ENCODE measurements at places on chromosomes 6 and 20. TPM values are rescaled to one million over a fixed set of nuclear protein-coding genes. Genes with fewer than 3 reads are reported as not detected.

GRCh38 chr6:1502041-1502440 is 107.7 kb upstream of the FOXC1 start:
- no peaks in the 10 kb centered on the region for H3K4me1 ChIP-seq
- H3K27ac ChIP-seq, result no peak overlapping the region
- no peak for DNase-seq
- H3K36me3 ChIP-seq, result no peaks in the 10 kb centered on the region

- no peak overlapping the region for H3K4me3 ChIP-seq
- DNase-seq, result no peak
- H3K4me1 ChIP-seq, result no peaks in the 10 kb centered on the region
- H3K27me3 ChIP-seq, result no peaks in the 10 kb centered on the region
- H3K36me3 ChIP-seq, result peaks cover 42% of the 10 kb centered on the region
- no peak overlapping the region for H3K27ac ChIP-seq
Measured at GRCh38 chr6:52534966-52535390, 41.9 kb downstream of the TRAM2 start.

GRCh38 chr6:135870722-135871121 is 19.2 kb downstream of the PDE7B start:
- H3K27ac ChIP-seq, result no peak overlapping the region
- no peak for DNase-seq
- no peaks in the 10 kb centered on the region for H3K27me3 ChIP-seq
- no peaks in the 10 kb centered on the region for H3K36me3 ChIP-seq
- no peaks in the 10 kb centered on the region for H3K4me1 ChIP-seq
- no peak overlapping the region for H3K4me3 ChIP-seq

GRCh38 chr6:155419161-155419560 is 36.5 kb downstream of the NOX3 start:
- DNase-seq, result no peak
- no peaks in the 10 kb centered on the region for H3K27me3 ChIP-seq
- H3K36me3 ChIP-seq, result no peaks in the 10 kb centered on the region

DNA sequence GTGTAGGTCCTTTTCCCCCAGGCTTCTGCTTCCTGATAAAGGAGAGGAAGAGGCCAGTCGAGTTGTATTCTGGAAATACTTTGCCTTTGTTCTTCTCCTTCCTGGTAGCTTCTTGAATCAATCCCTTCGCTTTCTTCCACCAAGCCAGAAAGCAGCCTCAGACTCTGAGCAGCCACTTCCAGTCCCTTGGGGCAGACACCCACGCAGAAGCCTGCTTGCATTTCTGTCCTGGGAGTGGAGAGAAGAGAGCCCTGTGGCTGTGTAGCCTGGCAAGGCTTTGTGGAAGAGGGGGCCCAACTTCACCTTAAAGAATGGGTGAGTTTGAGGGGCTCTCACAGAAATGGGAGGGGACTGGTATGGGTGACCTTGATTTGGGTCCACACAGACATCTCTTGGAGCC is 211.0 kb upstream of the SSTR4 start:
- H3K36me3 ChIP-seq, result no peaks in the 10 kb centered on the region
- no peak for DNase-seq
- no peak overlapping the region for H3K4me3 ChIP-seq
- H3K4me1 ChIP-seq, result no peaks in the 10 kb centered on the region

DNA sequence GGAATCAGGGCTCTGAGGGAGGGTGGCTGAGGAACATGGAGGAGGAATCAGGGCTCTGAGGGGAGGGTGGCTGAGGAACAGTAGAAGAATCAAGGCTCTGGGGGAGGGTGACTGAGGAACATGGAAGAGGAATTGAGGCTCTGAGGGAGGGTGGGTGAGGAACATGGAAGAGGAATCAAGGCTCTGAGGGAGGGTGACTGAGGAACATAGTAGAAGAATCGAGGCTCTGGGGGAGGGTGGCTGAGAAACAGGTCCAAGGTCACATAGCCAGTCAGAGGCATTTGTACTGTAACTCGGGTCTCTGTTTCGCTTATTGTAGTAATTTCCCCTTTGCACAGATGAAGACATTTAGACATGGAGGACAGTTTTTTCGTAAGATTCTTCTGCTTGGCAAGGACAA is 164.8 kb downstream of the SOBP start:
- no peak overlapping the region for H3K4me3 ChIP-seq
- H3K4me1 ChIP-seq, result no peaks in the 10 kb centered on the region
- H3K36me3 ChIP-seq, result no peaks in the 10 kb centered on the region
- no peak overlapping the region for H3K27ac ChIP-seq
- H3K27me3 ChIP-seq, result no peaks in the 10 kb centered on the region

- no peak for DNase-seq
- H3K4me1 ChIP-seq, result no peaks in the 10 kb centered on the region
- no peak overlapping the region for H3K4me3 ChIP-seq
- no peaks in the 10 kb centered on the region for H3K36me3 ChIP-seq
- no peak overlapping the region for H3K27ac ChIP-seq
Measured at GRCh38 chr6:136611746-136612145, 61.5 kb upstream of the MAP7 start.

DNA sequence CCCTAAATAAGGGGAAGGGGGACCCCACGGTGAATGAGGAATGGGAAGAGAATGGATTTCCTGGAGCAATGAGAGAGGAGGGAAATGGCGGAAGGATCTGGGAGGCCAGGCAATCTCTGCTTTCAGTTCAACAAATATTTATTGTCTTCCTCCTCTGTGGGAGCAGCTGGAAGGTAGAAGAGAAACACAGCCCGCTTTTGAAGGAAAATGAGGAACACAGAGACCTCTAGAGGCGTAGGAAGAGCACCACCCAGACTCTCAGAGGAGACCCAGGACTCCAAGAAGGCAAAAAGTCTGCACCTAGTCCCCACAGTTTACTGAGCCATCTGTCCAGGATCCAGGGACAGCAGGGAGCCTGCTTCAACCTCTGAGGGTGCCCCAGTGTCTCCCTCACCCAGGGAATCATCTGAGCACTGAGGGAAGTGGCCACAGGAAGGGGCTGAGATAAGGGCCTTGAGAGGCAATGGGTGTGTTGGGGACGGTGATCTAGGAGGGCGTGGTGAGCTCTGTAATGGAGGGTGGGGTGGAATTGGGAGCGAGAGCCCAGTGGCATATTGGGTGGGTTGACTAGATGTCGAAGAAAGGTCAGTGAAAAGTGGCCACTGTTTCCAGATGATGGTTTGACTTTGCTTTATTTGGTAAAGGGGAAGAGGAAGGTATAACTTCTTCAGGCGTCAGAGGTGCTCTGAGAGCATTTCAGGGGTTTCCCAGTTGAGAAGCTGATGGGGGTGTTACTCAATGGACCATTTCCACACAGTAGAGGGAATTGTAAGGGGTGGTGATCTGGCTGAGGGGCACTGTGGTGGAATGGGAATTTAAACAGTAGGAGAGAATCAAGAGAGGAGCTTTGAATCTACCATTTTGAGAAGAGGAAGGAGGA is 610 bp downstream of the PSORS1C1 start:
- H3K4me1 ChIP-seq, result no peaks in the 10 kb centered on the region
- no peak overlapping the region for H3K4me3 ChIP-seq
- H3K27ac ChIP-seq, result no peak overlapping the region
- H3K27me3 ChIP-seq, result peaks cover 44% of the 10 kb centered on the region
- DNase-seq, result no peak

DNA sequence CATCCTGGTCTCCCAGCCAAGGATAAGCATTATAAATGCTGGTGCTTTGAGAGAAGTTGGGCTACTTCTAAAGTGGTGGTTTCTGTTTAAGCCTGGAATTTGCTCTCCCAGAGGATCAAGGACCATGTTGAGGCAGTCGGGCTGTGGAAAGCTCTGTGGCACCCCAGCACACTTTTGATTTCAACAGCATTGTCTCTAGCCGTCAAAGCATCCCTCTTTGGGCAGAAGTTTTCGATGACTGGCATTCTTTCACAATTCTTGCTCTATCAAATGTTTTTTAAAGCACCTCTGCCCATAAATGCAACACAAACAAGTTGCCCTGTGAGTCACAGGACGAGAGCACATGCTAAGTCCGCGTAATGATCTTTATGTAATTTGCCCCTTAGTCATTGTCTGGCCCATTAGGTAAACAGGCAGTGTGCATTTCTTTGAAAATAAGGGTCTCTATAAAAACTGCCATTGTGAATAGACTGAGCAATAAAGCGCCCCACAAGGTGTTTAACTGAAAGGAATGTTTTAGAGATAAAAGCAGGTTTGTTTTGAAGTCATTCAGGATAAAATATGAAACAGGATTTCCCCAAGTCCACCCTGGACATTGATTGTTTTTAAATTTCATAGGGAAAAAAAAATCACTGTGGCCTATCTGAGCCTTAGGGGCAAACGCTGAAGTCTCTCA is 44.7 kb upstream of the FOXQ1 start:
- no peaks in the 10 kb centered on the region for H3K27me3 ChIP-seq
- H3K36me3 ChIP-seq, result no peaks in the 10 kb centered on the region
- H3K27ac ChIP-seq, result no peak overlapping the region
- no peak overlapping the region for H3K4me3 ChIP-seq

GRCh38 chr6:155943635-155944034 is 488.0 kb upstream of the NOX3 start:
- no peak overlapping the region for H3K4me3 ChIP-seq
- H3K4me1 ChIP-seq, result no peaks in the 10 kb centered on the region
- no peak for DNase-seq

Gene TSPO2
- 2.3 TPM for polyA plus RNA-seq

DNA sequence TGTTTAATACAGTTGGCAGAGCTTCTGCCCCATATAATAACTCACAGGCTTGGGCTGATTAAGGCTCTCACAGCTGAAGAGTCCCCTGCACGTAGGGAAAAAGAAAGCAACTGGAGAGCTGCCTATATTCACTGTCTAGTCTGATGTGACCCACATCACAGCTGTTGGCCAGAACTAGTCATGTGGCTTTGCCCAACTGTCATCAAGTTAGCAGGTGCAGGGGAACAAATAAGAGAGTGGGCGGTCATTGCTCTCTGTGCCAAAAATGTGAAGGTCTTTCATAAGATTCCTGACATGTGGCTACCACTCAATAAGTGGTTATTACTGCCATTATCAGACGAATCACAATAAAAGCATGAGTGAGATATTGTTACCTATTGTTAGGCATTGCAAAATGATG is 665.2 kb downstream of the DOK5 start:
- H3K36me3 ChIP-seq, result no peaks in the 10 kb centered on the region
- no peak overlapping the region for H3K4me3 ChIP-seq
- no peak overlapping the region for H3K27ac ChIP-seq
- no peaks in the 10 kb centered on the region for H3K4me1 ChIP-seq
- no peak for DNase-seq

GRCh38 chr6:163984124-163984936 is 569.8 kb downstream of the QKI start:
- no peak overlapping the region for H3K27ac ChIP-seq
- no peaks in the 10 kb centered on the region for H3K4me1 ChIP-seq
- H3K4me3 ChIP-seq, result no peak overlapping the region
- DNase-seq, result no peak
- no peaks in the 10 kb centered on the region for H3K36me3 ChIP-seq

DNA sequence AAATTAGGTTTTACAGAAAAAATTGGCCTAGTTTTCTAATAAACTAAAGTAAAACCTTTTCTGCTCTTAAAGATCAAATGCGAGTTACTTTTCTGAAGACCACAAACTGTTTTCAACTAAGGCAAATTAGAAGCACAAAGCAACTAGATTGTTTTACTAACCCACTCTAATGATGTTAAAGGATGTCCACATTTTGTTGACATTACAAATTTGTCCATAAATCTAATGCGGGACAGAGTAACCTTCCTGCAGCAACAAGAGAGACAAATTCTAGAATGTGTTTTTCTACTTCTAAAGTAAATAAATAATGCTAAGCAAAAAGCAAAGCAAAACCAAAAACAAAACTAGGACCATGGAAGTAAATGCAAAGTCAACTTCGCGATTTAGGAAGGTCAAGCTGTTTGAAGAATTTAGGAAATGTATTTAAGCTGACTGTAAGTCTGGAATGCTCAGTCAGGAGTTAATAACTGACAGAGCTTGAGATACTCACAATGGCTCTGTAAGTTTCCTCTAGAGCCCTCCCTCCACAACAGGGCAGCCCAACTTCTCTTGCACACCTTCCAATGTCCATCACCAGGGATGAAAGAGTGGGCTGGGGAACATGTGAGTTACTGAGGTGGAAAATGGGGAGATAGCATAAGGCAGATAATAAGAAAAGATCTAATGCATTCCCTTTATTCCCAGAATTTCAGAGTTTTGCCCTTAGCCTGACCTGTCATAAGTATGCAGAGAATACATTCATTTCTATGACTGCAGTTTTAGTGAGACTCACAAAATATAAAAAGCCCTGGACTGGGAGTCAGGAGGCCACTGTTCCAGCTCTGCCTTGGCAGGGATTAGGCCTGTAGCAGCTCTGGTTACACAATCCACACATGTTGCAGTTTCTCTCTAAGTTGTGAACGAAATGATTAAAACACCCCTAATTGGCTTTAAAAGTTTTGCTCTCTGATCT is 158.8 kb downstream of the FOXA2 start:
- H3K4me1 ChIP-seq, result peaks cover 5% of the 10 kb centered on the region
- no peak overlapping the region for H3K27ac ChIP-seq
- H3K27me3 ChIP-seq, result no peaks in the 10 kb centered on the region
- H3K4me3 ChIP-seq, result no peak overlapping the region

- no peaks in the 10 kb centered on the region for H3K27me3 ChIP-seq
- H3K27ac ChIP-seq, result peak within 1 kb of the TSS; percentile 8
- peaks cover 14% of the 10 kb centered on the region for H3K36me3 ChIP-seq
- H3K4me3 ChIP-seq, result peak within 1 kb of the TSS; percentile 76
Measured at GRCh38 chr6:41779788-41780550, at the start of gene FRS3. Gene FRS3 (minus strand): TSS chr6:41779900. CDS start chr6:41776987, 2,913 bp downstream.

Gene ACOT8
- 26.5 TPM for polyA plus RNA-seq

Gene KCNQ5
- polyA plus RNA-seq, result 3.4 TPM

DNA sequence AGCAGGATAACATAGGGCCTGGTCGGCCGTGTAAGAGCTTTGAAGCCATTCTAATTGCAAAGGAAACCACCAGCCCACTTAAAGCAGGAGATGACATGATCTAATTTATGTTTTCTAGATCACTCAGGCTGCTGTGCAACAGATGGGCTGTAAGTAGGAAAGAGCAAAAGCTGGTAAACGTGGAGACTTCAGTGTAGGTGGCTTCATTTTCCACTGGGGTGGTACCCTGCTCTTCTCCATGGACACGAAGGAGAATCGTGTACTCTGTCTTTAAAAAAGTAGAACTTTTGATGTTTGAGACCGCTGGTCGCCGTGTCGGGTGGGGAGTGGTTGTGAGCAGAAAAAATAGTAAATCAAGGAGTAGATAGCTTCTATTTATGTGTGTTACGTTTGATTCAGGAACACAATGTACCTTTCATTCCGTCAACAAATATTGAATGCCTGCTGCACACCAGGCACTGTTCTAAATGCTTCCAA is 6.4 kb downstream of the CASS4 start:
- H3K4me3 ChIP-seq, result no peak overlapping the region
- peaks cover 3% of the 10 kb centered on the region for H3K36me3 ChIP-seq
- H3K27ac ChIP-seq, result no peak overlapping the region
- no peaks in the 10 kb centered on the region for H3K27me3 ChIP-seq
- H3K4me1 ChIP-seq, result no peaks in the 10 kb centered on the region

Gene ULBP2
- 0.09 TPM for polyA plus RNA-seq

Gene SAPCD1
- polyA plus RNA-seq, result 15.0 TPM

GRCh38 chr6:11983306-11983705 is 28.8 kb upstream of the HIVEP1 start:
- H3K4me1 ChIP-seq, result no peaks in the 10 kb centered on the region
- H3K36me3 ChIP-seq, result no peaks in the 10 kb centered on the region
- no peak overlapping the region for H3K4me3 ChIP-seq
- no peak for DNase-seq
- no peak overlapping the region for H3K27ac ChIP-seq

Measured in large intestine (tissue), 12 donors.